MV-4-11 (cell line): ENCODE measurements at places on chromosomes 2 and 18.

GRCh38 chr2:15955232-15955988 is 15.1 kb downstream of the MYCN start:
- DNase-seq: no peak

DNA sequence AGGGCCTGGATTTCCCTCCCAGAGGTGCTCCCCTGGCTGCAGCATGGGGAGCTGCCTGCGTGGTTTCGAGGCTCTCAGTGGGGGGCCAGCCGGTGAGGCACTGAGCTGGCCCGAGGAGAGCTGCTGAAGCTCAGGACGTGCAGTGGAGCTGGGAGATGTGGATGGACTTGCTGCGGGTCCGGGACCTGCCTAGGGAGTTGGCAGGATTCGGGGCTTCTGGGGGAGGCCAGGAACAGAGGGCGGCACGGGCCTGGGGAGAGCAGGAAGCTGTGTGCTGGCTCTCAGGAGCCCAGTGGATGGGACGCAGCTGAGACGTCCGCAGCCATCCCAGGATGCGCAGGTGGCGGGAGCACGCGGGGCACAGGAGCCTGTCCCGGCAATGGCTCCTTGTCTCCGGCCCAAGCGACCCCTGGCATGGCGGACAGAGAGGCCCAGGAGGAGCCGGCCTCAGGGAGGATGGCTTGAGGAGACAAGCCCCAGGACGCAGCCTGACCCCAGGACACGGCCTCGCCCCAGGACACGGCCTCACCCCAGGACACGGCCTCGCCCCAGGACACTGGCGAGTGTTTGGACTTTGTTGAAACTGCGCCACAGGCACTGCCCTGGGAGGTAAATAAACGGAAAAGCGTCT is 116.1 kb downstream of the NFATC1 start:
- no peak for DNase-seq

DNA sequence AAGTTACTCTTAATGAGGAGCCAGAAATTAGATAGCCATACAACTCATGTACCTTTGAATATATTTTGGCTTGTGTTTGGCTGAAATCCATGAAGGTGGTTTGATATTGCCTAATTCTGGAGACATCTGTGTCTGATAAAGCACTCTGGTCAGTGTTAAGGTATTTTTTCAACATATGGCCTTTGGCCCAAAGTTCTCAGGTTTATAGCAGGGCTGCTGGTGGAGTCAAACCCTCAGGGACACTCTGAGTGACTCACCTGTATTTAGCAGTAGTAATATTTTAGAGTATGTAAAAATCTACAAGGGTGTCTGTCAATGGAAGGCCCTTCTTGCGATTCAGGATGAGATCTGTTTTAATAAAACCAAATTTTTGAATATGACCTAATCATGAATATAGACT is 666.5 kb downstream of the SLC4A3 start:
- no peak for DNase-seq

GRCh38 chr2:224217962-224218347 is 178.9 kb upstream of the SERPINE2 start:
- DNase-seq: no peak
